ENCODE measurements at places on chromosomes 6 and 20.

DNA sequence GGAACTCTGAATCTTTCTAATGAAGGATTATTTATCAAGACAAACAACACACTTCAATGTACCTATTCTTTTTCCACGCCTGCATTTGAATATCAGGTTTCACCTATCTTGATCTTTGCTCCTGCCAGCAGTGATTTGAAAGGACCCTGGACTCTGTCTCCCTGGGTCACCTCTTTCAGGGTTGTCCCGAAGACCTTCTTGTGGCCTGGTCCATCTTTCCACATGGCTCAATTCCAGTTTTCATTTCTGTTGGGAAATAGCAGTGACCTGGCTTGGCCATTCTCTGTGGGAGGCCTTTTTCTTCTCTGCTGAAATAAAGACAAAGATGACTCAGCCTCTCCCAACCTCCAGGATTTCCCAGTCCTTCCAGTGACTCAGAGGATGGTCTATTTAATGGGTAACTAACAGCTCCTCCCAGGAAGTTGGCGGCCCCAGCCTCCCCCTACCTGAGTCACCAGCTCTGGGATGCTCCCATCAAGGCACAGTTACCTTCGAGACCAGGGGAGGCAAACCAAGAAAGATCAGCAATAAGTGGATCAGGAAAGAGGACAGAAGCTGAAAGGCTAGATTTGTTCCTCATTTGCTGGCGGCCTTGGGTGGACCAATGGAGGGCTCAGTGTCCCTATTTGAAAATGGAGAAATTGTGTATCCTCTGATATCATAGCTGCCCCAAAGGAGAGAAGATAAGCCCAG, 120.2 kb upstream of the RNF24 start:
- peak; percentile 97 for DNase-seq

DNA sequence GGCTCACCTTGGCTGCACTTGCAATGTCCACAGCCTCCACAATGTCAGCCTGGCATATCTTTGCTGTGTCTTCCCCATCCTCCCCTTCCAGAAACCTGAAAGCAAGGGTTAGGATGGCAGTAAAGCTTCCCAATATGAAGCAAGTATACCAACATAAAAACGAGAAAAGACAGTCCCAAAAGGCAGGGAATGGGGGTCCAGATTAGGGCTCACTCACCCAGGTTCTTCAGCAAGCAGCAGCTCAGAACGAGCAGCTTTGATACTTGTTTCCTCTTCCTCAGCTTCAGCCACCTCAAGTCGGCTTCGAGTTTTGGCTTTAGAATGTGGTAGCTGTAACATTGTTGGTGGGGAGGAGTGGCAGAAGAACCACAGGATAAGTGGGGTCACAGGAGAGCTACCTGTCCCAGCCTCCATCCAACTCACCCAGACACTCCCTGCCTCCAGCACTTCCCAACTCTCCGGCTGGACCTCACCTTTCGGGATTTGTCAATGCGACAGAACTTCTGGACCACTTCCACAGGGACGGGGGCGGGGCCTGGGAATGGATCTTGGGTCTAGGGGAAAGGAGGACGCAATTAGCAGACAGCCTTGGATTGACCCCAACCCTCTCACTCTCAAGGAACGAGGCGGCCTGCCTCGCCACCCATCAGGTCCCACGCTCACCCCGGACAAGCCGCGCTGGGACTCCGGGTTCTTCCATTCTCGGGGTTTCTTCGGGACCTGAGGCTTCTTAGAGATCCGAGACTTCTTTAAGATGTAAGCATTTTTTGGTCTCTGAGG, 708 bp downstream of the WDR46 start:
- no peak for DNase-seq

DNA sequence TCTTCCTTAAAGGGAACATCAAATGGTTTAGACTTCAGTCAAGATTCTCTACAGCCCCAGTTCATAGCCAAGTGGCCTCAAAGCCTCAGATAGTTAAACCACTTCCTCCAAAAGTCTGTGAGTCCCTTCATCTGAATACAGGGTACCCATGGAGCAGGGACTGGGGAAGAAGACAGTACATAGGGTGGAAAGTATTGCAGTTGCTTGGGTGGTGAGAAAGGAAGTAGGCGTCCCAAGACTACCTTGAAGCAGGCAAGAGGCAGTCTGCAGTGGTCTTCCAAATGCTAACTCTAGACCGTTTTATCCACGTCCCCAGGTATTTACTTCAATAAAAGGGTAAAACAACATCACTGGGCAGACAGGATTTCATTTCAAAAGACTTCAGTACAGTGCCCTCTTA, 2.0 kb downstream of the FYN start:
- DNase-seq, result peak; percentile 24

DNA sequence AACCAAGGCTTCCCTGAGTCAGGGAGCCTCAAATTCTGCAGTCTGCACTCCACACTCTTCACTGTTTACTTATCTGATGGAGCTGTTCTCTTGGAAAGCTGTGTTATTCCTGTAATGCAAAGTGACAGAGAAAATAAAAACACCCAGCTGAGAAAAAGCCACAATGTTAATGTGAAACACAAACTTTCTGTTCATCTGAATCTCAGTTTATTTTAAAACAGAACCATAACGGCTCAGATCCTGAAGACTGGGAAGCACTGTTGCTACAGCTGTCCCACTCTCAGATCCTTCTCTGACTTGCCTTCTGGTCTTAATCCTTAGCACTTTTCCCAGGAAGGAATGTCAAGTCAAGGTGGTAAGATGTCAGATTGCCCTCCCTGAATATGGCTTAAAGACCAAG, 736.6 kb downstream of the DHX35 start:
- no peak for DNase-seq

- no peak for DNase-seq
Measured at GRCh38 chr6:149698175-149698574, 19.7 kb downstream of the LATS1 start.

Measured in suppressor macrophage treated with lipopolysaccharide for 1 hour (primary cell).